ENCODE measurements at places on chromosomes 7 and 10.

DNA sequence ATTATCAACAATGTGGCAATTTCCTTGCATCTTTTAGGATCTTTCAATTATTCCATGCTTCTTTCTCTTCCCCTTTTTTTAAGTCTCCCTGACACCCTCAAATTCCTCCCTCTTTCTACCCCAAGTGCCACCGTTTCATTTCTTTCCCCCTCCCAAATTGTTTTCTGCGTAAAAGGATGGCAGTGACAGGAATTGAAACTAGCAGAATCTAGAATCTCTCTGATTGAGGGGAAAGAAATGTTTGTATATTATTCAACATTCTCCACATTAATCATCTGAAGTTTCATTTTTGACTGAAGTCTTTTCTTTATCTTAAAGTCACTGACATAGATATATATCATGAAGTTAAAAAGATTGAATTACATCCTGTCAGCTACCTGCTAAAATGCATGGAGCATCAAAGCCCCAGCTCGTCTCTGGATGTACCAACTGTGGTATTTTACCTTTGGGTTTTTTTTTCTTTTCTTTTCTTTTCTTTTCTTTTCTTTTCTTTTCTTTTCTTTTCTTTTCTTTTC lies 633.5 kb downstream of the SORCS3 start:
- no peak for DNase-seq

DNA sequence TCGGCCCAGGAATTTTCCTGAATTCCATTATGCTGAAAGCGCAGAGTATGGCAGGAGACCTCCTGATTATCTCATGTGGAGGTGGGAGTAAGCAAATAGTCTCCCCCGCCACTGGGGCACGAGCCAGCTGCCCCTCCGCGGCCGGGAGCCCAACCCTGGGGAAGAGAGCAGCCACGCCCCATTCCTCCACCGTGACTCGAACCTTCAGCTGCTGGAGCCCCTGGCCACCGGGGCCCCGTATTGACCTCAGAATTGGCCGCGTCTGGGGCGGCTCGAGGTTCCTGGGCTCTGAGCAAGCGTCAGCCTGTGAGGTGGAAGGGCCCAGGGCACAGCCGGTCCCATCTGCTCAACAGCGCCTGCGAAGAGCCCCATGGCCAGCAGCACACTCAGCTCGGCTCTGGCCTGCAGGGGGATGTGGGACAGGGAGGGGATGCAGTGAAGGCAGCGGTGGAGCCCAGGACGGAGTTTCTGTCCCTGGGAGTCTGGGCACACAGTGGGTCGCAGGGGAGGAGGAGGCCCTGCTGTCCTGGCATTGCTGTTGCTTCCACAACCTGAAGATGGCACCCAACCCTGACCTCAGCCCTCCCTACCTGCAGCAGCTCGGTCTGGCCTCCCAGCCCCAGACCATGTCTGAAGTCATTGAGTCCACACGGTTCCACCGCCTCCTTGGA lies 97.8 kb downstream of the CHST15 start:
- peak; percentile 20 for DNase-seq

- DNase-seq = no peak
Observed at GRCh38 chr10:36412942-36413341, 712.5 kb upstream of the ANKRD30A start.

- no peak for DNase-seq
Observed at GRCh38 chr10:124185084-124185483, 91.7 kb upstream of the CHST15 start.

- DNase-seq = no peak
Observed at GRCh38 chr7:17152721-17153120, 145.7 kb upstream of the AHR start.

GRCh38 chr10:71493741-71494140 lies 97.0 kb downstream of the CDH23 start:
- DNase-seq = no peak

GRCh38 chr7:39504963-39505362 lies 61.2 kb upstream of the YAE1 start:
- DNase-seq = no peak

- DNase-seq = no peak
Observed at GRCh38 chr7:127940381-127941160, 90.7 kb downstream of the LRRC4 start.

DNA sequence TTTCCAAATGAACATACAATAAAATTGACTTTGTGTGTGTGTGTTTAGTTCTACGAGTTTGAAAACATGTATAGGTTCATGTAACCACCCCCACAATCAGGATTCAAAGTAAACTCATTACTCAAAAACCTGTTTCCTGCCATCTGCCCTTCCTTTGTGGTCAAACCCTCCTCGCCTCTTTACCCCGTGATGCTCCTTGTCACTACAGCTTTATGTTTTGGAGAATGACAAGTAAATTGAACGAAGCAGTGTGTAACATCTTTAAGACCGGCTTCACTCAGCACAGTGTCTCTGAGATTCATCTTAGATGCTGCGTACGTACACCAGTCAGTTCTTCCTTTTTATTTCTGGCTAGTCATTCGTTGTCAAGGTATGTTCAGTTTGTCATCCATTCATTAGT lies 54.6 kb upstream of the MKI67 start:
- DNase-seq = peak; percentile 67

DNA sequence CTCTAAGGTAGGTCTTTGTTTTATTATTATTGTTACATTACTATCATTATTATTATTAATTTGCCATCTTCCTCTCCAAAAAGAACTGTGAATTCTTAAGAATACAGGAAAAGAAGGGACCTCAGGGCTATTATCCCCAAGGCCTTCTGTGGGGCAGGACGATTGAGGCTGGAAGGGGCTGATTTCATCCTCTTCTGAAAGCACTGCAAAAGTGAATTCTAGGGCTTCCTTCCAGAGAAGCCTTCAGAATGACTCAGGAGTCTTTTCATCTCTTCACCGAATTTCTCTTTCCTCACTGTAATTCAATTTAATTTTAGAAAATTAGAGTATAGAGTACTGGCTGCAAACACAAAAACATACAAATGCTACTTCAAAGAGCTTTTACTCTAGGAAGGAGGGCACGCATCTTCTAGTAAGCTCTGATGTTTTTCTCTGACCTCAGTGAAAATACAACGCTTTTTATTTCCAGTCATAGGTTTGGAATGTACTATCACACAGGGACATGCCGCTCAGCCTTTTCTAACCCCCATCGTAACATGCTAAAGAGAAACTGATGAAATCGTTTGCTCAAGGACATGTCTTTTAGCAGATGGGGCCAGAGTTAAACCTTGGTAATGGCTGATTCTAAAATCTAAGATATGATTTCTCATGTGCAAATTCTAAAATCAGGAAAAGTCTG lies 280.2 kb upstream of the PITRM1 start:
- DNase-seq = no peak
